ENCODE measurements at places on chromosomes 3 and 15. TPM values are rescaled to one million over a fixed set of nuclear protein-coding genes. Genes with fewer than 3 reads are reported as not detected.

C3orf85 gene
- not detected for total RNA-seq

CFAP91 gene
- total RNA-seq = 0.35 TPM

GOLGA8J gene
- total RNA-seq = not detected

LDHAL6B gene
- total RNA-seq = not detected

TMEM207 gene
- not detected for total RNA-seq

FBXW12 gene
- not detected for total RNA-seq

KY gene
- 0.11 TPM for total RNA-seq
